GM18507 (cell line): ENCODE measurements at places on chromosomes 12 and 14.

- DNase-seq: no peak
These were observed 2.3 kb upstream of the PAWR start for GRCh38 chr12:79692860-79693577.

DNA sequence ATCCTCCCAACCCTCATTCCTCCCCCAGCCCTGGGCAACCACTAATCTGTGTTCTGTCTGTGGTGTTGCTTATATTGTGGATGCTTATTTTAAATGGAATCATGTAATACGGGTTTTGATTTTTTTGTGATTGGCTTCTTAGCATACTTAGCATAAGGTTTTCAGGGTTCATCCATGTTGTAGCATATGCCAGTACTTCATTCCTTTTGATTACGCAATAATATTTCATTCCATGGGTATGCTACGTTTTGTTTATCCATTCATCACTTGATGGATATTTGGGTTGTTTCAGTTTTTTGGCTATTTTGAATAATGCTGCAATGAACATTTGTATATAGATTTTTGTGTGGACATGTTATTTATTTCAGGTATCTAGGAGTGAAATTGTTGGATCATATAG lies 82.9 kb downstream of the TSPAN9 start:
- no peak for DNase-seq

DNA sequence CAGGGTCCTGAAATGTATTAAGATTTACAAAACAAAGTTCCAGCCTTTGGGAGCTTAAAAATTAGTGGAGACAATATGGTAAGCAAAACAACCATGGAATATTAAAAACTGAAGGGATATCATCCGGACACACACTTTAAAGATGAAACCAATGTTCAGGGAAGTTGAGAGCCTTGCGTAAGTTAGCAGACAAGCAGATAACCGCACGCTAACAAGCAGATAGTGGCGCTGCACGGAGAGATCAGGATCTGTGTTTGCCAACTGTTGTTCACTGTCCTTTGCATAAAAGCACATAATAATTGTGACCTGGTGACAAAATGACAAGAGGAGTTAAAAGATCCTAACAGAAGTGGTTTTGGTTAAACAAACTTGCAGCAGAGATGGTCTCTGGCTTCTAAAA lies 14.3 kb upstream of the TMEM229B start:
- no peak for DNase-seq

GRCh38 chr14:70804556-70805162 lies 4.7 kb downstream of the MAP3K9 start:
- DNase-seq: no peak

GRCh38 chr12:113838896-113839295 lies 127.2 kb downstream of the RBM19 start:
- DNase-seq: no peak

GRCh38 chr12:30025317-30025716 lies 241.6 kb upstream of the TMTC1 start:
- no peak for DNase-seq

DNA sequence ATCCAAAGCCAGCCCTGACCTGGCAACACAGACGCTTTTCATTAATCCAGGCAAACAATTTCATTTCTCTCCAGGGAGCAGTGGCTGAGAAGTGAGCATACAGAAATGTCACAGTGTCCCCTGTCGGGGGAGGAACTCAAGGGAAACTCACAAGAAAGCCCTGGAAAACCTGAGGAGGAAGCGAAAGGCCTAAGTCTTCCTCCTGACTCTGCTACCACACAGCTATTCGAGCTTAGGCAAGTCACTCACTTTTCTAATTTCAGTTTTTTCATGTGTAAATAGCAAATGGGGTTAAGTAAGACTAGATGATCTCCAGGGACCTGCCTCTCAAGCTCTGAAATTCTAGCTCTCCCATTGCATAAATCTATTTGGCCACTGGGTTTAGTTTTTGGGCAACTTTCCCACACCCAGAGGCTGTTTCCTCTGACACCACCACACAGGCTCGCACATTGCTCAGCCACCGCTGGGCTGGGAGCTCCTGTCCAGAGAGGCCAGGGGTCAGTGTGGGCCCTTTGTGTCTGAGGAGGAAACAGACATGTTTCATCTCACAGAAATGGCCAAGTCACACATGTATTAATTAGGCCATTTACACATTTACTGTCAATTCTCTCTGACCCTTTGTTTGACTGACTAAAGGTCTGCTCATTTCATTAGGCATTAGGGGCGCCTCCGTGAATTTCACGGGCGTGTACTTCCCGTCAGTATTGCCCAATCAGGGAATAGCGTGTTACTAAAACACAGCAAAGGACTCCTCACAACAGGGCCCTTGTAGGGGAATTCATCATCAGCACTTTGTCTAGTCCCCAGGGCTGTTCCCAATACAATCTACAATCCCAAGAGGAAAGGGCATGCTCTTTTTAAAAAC lies 9.8 kb upstream of the PNMA1 start:
- no peak for DNase-seq

DNA sequence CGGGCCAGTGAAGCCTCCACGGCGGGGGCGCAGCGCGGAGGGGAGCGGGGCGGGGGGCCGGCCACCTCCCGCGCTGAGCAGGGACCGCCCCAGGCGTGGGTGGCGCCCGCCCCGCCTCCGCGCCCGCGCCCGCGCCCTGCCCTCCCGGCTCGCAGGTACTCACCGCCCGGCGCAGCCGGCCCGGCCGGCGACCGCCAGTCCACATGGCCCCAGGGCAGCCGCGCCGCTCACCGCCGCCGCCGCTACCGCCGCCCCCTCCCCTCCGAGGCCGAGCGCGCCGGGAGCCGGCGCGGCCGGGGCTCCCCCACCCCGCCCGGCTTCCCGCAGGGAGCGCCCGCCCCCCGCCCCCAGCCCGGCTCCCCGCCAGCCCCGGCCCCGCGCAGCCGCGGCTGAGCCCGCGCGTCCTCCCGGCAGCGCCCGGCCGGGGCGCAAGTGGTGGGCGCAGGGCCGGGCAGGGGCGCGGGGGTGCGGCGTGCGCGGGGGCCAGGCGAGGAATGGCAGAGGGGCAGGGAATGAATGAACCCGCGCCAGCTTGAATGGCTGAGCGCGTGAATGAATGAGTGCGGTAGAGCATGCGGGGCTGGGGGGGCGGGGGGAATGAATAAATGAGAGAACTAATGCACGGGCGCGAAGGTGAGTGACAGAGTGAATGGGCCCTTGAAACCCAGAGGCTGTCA lies at the start of gene BEGAIN:
Gene BEGAIN (minus strand): TSS at position 332 of the 677 bp plus-strand sequence. CDS start 127 bp downstream, at position 205.
- DNase-seq: no peak

GRCh38 chr14:104521816-104522745 lies 57.5 kb upstream of the C14orf180 start:
- no peak for DNase-seq

- DNase-seq: no peak
These were observed 29.2 kb upstream of the TSPAN9 start for GRCh38 chr12:3047961-3048360.

DNA sequence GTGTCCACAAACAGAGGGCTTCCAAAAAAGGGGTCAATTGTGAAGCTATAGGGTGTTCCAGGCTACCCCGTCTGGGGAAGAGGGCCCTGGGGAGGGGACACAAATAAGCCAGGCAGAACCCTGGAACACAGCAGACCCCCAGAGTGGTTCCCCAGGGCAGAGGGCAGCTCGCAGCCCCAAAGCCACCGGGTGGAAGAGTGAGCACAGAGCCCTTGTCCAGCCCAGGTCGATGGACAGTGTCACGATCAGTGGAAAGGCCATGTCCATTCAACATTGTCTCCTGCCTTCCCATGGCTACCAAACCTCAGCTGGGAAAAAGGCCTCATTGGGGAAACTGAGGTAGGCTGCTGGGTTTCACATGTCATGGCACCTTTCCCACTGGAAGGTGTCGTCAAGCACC lies 131.4 kb downstream of the DICER1 start:
- no peak for DNase-seq

DNA sequence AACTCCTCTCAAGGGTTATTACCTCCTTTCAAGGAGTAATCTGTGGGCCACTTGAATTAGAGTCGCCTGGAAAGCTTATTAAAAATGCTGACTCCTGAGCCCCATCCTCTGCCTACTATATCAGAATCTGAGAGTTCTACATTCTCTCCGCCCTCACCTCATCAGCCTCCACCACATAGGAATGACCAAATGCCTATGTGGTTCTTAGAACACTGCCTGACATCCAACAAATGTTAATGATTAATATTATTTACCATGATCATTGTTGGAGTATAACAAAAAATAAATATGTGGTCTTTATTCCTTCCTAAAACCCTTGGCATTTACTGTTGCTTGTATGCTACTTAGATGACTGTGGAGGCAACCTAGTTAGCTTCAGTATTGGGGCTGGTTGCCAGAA lies 91.9 kb downstream of the BBS10 start:
- DNase-seq: no peak

DNA sequence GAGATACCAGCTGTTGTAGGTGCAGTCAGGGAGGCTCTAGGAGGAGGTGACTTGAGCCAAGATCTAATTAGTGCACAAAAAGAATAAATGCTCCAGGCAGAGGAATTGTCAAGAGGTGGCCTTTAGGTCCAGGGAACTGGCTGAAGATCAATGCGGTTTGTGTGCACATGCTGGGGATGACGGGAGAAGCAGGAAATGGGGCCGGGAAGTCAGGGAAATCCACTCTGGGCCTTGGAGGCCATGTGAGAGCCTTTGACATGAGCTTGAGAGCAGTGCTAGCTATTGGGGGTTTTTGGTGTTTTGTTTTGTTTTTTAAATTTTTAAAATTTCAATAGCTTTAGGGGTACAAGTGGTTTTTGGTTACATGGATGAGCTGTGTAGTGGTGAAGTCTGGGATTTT lies 67.4 kb downstream of the MVK start:
- no peak for DNase-seq

GRCh38 chr14:24858052-24858451 lies 191.9 kb downstream of the STXBP6 start:
- no peak for DNase-seq

DNA sequence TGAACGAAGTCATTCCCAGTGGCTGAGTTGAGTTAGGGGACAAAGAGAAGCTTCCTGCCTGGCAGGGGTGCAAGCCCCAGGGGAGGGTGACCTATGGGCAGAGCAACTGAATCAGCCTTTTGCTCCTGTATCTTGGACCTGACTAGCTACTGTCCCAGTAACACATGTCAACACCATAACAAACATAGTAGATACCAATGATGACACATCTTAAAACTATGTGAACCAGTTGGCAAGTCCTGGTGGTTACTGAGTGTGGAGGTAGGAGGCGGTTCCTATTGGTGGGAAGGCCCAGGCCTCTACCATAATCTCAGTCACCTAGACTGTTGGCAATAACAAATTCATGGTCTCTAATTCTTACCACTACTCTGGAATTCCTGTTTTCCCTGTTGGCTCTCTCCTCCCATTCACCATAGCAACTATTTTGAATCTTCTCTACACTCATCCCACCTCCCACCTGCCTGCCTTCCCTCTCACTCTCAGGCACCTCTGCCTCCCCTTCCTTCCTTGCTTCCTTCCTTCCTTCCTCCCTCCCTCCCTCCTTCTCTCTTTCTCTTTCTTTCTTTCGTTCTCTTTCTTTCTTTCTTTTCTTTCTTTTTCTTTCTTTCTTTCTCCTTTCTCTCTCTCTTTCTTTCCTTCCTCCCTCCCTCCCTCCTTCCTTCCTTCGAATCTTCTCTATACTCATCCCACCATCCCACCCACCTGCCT lies 8.1 kb upstream of the P2RX7 start:
- DNase-seq: no peak

- peak; percentile 64 for DNase-seq
These were observed 35.9 kb downstream of the XRCC3 start for GRCh38 chr14:103679351-103679750.

GRCh38 chr12:129564768-129565167 lies 339.1 kb downstream of the TMEM132D start:
- no peak for DNase-seq

DNA sequence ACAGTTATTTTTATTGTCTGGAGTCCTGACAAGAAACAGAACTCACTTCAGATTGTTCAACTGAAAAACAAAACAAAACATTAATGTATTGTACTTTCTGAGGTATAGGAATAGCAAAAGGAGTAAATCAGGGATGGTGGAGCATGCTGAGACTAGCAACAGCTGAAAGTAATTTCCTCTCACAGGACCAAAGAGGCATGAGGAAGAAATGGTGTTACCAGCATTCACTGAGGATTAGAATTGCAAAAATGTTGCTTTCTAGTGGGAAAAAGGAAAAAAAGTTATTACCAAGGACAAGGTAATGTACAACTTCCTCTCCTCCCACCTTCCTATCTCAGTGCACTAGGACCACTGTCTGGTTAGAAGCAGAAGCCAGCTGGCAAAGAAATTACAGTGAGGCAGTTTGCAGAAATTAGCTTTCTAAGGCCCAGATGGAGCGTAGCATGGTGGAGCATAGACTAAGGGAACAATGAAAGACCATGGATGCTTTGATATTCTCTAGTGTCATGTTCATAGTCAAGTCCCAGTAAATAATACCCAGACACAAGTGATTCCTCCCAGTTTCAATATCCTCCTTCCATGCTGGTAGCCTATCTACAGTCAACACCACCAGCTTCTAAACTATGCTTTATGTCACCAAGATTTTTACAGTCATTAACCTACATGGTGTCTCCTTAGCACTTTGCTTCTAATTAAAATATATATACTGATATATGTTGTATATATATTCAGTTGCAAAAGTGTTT lies 133.7 kb upstream of the DCN start:
- no peak for DNase-seq

- DNase-seq: peak; percentile 45
These were observed at the start of gene CCDC175 for GRCh38 chr14:59576332-59577294. TSS of gene CCDC175 (minus strand) at chr14:59576812. CDS start at chr14:59576775, 37 bp downstream.

DNA sequence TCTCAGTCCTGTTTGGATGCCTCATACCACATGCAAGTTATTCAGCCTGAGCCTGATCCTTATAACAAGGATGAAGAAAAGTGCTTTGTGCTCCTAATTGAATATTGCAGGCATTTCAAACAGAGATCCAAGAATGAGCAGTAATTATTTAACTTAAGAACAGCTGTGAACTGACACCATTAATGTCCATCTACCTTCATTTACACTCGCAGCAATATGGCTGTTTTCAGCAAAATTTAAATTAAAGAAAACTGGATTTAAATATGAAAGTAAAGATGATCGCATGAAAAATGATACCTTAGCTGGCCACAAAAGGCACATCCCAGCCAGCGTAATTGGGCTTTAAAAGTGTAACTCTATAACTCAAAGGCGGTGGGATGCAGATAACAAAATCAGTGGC lies 466.3 kb downstream of the GALC start:
- DNase-seq: no peak

- no peak for DNase-seq
These were observed 133.4 kb upstream of the GSC start for GRCh38 chr14:94903338-94903737.

DNA sequence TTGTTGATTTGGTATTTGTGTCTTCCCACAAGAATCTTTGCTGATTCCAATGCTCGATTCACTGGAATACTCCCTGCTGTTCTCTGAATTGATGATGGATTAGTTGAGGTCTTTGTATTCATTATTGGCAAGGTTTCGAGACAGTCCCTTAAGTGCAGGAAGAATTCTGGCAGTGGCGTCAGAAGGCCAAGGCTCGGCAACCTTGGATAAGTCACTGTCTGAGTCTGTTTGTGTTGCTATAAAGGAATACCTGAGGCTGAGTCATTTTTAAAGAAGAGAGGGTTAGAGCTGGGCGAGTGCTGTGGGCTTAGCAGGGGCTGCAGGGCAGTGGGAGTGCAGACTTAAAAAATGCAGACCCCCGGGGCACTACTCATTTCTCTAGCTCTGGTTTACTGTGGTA lies 56.9 kb downstream of the CHST11 start:
- no peak for DNase-seq
